Left lung (tissue), 14 donors: ENCODE measurements at places on chromosomes 4 and X. TPM values are rescaled to one million over a fixed set of nuclear protein-coding genes. Genes with fewer than 3 reads are reported as not detected.

- H3K27ac ChIP-seq = no peak overlapping the region
- no peaks in the 10 kb centered on the region for H3K36me3 ChIP-seq
- H3K27me3 ChIP-seq = no peaks in the 10 kb centered on the region
- H3K4me3 ChIP-seq = no peak overlapping the region
Observed at GRCh38 chr4:80091184-80091583, 18.2 kb upstream of the ANTXR2 start.

DNA sequence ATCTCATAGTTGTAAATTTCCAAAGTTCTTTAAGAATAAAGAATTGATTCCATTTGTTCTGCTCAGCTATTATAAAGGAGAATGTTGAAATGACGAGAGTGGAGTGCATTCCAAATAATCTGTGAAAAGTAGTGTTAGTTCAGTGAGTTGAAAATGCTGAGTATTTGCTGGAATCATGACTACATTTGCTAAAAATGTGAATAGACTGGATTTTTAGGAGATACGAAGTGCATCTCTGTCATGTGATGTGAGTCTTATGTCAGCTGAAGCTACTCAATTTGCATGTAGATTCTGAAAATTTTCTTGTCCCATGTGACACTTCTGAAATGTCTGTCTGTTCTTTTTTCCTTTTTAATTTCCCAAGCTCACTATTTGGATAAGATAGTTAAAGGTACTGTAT is 206.0 kb downstream of the DCTD start:
- DNase-seq = no peak
- H3K4me3 ChIP-seq = no peak overlapping the region
- no peak overlapping the region for H3K27ac ChIP-seq
- H3K36me3 ChIP-seq = no peaks in the 10 kb centered on the region

DNA sequence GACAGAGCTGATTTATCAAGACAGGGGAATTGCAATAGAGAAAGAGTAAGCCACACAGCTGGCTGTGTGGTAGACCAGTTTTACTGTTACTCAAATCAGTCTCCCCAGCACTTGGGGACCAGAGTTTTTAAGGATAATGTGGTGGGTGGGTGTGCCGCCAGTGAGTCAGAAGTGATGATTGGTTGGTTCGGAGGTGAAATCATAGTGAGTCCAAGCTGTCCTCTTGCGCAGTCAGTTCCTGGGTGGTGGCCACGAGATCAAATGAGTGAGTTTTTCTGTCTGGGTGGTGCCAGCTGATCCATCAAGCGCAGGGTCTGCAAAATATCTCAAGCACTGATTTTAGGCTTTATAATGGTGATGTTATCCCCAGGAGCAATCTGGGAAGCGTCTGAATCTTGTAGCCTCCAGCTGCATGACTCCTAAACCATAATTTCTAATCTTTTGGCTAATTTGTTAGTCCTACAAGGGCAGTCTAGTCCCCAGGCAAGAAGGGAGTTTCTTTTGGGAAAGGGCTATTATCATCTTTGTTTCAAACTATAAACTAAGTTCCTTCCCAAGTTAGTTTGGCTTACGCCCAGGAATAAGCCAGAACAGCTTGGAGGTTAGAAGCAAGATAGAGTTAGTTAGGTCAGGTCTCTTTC is 44.0 kb upstream of the PPP1R2C start:
- H3K27me3 ChIP-seq = no peaks in the 10 kb centered on the region
- no peak for DNase-seq
- no peaks in the 10 kb centered on the region for H3K4me1 ChIP-seq
- H3K36me3 ChIP-seq = no peaks in the 10 kb centered on the region
- H3K4me3 ChIP-seq = no peak overlapping the region
- no peak overlapping the region for H3K27ac ChIP-seq

DNA sequence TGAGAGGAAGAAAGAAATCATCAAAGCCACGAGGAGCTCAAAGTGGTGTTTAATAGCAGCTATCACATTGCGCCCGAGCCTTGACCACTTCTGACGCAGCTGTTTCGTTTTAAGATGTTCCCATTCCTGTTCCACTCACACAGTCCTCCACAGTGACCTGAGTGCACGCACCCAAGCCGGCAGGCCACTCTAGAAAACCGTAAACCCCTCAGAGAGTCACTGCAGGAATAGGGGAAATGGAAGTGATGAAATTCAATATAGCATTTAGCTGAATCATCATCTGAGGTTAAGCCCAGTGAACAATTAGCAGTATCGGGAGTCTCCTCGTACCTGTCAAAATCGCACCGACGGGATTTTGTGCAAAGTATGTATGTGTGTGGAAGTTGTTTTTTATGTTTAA is 17.9 kb upstream of the HAND2 start:
- DNase-seq = no peak
- H3K4me1 ChIP-seq = no peaks in the 10 kb centered on the region
- peaks cover 40% of the 10 kb centered on the region for H3K27me3 ChIP-seq
- H3K4me3 ChIP-seq = no peak overlapping the region
- H3K36me3 ChIP-seq = no peaks in the 10 kb centered on the region

DNA sequence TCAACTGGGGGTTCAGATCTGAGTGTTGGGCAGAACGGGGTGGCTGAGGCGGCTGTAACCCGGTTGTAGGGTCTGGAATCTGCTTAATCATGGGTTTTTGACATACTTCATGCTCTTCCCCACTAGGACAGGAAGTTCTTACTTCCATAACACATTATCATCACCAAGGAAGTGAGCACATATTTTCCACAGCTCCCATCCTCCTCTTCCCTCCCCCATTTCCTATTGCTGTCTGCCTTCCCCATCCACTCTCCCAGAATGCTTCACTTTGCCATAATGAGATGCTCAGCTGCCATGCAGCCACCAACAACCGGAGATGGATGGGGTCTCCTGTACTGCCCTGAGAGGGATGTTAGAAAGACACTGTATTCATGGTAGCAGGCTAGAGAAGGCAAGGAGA is 6.4 kb upstream of the DCUN1D4 start:
- no peaks in the 10 kb centered on the region for H3K27me3 ChIP-seq
- no peaks in the 10 kb centered on the region for H3K4me1 ChIP-seq
- no peak overlapping the region for H3K27ac ChIP-seq
- DNase-seq = no peak
- no peak overlapping the region for H3K4me3 ChIP-seq
- no peaks in the 10 kb centered on the region for H3K36me3 ChIP-seq

GPR82 gene
- 0.17 TPM for total RNA-seq

QRFPR gene
- total RNA-seq = not detected

DMRTC1B gene
- 0.45 TPM for total RNA-seq

RAB28 gene
- total RNA-seq = 12.2 TPM

ADGRG2 gene
- total RNA-seq = 3.1 TPM

CFAP47 gene
- total RNA-seq = 1.3 TPM
